Activated naive CD4-positive, alpha-beta T cell (primary cell): ENCODE measurements at places on chromosomes 6 and 20.

GRCh38 chr6:160132776-160133338 lies 11.2 kb downstream of the SLC22A1 start:
- DNase-seq: no peak

- no peak for DNase-seq
Observed at GRCh38 chr20:10012464-10012863, 22.3 kb upstream of the ANKEF1 start.

DNA sequence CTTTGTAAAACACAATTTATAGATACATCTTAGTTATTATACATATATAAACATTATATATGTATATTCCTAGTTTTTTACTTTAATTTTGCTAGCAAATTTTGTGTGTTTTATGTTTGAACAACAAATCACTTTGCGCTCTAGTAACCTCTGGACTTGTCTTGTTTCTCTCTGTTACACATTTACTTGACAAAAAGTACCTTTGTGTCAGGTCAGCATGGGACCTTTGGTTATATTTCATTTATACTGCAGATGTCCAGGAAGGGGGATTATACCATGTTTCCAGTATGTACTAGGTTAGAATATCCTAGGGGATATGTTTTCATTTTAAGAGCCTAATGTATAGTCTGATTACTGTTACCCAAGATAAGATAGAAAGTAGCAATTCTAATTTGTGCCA lies 28.5 kb upstream of the ELOVL5 start:
- no peak for DNase-seq

DNA sequence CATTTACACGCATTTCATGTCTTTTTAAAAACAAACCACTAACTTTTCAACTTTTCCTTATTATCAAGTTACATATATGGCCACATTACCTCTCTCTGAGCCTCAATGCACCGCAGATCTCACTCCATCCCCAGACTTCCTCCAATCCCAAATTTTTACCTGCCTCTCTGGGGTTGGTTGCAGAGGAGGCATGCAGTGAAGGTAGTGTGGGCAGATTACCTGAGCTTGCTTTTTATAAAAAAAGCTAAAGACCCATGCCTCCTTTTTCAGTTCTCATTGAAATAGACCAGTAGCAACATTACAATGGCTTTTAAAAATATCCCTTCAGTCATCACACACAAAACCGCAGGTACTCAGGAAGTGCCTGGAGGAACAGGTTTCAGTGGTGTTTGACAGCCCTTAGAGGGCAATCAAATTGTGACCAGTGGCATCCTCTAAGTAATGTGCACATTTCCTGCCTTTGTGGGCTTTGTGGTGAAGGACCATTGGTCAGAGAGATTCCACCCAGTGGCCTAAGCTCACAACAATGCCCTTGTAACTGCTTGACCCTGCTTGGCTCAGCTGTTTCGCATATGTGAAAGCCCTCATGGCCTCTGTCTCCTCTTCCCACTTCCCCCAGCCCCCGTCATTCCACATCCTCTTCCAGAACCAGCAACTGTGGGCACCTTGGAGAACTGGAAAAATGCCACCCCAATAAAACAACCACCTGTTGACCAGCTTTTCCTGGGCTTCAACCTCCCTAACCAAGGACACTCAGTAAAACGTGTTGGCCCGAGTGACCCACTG lies 30.2 kb upstream of the IL17A start:
- DNase-seq: no peak

DNA sequence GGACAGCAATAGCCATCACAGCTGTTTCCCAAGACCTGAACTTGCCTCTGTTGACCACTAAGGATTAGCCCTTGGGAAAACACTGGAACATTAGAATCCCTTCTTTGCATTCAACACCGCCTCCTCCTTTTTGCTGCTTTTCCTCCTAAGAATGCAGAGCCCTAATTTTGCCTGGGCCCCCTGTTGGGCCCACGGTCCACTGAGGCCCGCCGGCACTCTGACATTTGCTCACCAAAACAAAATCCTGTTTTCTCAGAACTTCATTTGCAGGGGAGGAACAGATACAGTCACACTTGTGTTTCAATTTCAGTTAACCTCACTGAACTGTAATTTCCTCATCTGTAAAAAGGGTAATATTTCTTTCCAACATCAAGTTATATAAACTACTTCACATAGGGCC lies 116.0 kb upstream of the JARID2 start:
- no peak for DNase-seq

DNA sequence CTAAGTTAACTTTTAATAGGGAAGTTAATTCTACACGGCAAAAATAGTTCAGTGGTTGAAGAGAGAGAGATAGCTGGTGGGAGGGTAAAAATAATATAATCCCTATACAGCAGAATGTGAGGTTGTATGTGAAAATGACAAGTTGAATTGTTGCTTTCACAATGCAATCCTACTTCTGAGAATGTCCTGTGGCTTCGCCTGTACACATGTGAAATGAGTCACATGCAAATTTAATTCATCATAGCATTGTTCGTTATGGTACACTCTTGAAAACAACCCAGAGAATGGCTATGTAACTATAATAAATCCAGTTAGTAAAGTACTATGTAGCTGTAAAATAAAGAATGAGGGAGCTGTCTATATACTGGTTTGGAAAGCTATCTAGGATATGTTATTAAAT lies 46.0 kb upstream of the HINT3 start:
- DNase-seq: no peak

DNA sequence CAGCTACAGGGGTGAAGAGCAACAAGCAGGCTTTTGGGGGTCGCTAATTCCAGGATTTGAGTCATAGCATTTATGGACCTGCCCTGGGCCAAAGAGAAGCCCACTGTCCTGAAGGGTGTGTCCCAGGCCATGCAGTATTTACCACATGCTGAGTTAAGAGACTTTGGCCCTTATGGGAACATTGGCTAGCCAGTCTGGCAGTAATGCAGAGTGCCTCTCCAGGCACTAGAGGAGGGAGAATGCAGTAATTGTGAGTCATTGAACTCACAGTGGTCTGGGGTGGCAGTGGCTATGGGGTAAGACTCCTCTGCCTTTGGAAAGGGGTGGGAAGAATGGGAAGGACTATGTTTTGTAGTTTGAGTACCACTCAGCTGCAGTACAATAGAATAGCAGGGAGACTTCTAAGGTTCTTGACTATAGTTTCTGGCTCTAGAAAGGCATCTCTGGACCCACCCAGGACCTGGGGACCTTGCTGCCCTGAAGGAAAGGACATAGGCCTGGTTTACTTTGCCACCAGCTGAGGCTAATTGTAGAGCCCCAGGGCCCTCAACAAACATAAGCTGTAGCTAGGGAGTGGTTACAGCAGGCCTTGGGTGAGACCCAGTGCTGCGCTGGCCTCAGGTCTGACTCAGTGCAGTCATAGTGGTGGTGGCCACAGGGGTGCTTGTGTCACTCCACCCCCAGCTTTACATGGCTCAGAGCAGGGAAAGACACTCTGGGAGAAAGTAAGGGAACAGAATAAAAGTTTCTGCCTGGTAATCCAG lies 520.9 kb downstream of the HTR1B start:
- DNase-seq: no peak

DNA sequence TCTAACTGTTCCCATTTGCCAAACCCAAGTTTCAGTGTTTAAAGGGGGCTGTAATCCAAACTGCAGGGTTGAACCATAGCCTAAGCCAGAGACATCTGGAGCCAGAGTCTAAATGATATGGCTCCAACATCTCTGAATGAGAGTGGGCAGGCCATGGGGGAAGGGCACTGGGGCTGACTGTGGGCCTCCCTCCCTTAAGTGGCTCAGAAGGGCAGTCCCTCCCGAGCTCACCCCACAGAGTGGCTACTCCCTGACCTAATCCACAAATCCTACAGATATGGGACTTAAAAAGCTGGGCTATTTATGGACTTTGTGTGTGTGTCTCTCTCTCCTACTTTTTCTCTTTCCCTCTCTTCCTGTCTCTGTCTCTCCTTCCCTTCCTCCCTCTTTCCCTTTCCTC lies 35.8 kb upstream of the AAR2 start:
- no peak for DNase-seq

DNA sequence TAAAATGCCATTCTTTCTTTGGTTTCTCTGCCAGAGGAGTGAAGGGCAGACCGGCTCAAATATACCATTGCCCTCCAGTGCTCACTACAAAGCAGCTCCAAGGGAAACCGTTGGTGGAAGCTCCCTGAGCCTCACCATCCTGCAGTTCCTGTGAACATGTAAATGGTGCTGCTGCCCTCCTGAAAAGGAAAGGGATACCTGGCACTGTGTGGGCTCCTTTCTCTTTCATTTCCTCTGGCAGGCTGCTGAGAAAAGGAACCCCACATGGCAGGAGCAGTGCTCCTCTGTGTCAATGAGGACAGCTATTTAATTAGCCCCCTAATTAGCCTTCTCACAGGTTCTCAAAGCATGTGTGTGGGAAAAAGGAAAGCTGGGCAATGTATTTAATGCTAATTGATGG lies 142.5 kb downstream of the KLHL32 start:
- no peak for DNase-seq

GRCh38 chr6:24906314-24906713 lies 29.4 kb downstream of the RIPOR2 start:
- DNase-seq: no peak

- no peak for DNase-seq
Observed at GRCh38 chr6:157498817-157499216, 117.8 kb downstream of the ZDHHC14 start.

DNA sequence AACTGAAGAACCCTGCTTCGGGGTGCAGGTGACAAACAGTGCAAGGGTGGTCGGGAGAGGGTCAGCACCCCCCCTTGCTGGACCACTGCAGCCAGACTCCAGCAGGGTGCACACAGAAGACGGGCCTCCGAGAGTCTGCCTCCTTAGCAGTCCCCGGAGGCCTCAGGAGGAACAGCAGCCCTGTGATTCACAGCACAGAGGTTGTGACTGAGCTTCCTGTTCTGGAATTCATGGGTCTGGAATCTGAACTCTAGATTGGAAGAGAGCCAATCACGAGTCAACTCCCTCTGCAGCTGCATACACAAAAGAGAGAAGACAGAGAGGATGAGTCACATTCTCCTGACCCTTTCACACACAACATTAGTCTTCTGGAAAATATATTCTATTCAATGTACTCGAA lies 249.0 kb upstream of the OPRM1 start:
- no peak for DNase-seq

GRCh38 chr20:59455402-59456341 lies 148.7 kb upstream of the PHACTR3 start:
- no peak for DNase-seq

DNA sequence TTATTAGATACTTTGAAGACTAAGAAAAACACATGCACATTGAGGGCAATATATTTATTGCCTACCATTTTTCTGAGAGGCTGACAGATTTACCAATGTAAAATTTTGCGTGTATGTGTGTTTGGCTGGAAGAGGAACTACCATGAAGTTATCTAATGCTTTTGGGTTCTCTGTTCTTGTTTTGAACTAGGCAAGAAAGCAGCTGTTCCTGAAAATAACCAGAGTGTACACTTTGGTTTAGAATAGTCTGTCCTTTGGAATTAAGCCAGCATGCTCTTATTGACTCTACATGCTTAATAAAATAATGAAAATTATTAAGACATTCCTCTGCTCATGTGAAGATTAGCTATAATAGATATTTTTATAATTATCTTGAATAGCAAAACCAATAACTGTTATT lies 129.2 kb downstream of the MYB start:
- DNase-seq: no peak

DNA sequence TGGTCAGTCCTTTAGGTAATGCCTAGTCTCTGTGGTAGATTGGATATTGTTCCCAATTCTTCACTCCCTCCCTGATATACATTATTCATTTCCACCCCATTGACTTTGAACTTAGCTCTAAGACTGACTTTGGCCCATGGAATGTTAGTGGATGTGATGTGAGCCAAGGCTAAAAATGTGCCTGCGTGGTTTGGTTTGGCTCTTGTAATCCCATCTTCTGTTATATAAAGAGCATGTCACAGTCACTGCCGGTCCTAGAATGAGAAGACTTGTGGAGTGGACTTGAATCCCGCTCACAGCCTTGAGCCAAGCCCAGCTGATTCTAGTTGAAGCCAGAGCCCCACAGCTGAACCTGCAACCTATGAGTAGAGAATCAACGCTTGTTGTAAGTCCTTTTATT lies 23.6 kb upstream of the DNAAF9 start:
- no peak for DNase-seq

DNA sequence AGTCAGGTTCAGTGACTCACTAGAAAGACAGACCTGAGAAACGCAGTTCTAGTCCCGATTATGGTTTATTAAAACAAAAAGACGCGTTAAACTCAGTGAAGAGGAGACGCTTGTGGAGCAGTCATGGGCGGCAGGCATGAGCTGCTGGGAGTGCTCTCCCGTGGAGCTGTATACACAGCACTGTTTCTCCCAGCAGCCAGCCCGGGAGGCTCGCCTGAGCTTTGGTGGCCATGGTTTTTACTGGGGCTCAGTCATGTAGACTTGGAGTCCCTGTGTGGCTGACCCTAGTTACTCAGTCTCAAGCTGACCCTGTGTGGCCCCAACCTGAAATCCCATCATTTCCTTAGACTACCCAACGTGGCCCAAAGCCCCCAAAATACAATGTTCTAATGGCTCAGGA lies 41.2 kb upstream of the BHLHE23 start:
- no peak for DNase-seq

- no peak for DNase-seq
Observed at GRCh38 chr20:62975251-62975760, 22.8 kb downstream of the SLC17A9 start.

GRCh38 chr6:105402090-105402938 lies 568 bp downstream of the PREP start:
- no peak for DNase-seq

- no peak for DNase-seq
Observed at GRCh38 chr20:33263784-33264183, 19.2 kb upstream of the BPIFB1 start.

GRCh38 chr20:39269493-39270217 lies 307.5 kb downstream of the DHX35 start:
- no peak for DNase-seq

- no peak for DNase-seq
Observed at GRCh38 chr6:67897998-67898607, 737.0 kb upstream of the ADGRB3 start.

DNA sequence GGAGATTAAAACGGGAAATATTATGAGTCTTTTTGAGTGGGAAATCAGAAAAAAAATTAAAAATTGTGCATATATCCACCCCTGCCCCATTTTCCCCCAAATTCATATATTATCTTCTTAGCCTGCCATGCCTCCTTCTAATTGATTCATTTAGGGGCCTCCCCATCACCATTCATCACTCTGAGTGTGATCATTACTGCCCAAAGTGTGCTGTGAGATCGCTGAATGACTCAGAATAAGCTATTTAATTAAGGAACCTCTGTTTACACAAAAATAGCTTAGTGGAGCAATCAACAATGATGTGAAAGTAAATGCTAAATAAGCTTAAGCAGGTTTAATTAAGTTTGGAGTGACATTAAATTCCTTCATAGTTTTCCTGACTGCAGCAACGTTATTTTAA lies 645.5 kb downstream of the GRIK2 start:
- no peak for DNase-seq

- DNase-seq: no peak
Observed at GRCh38 chr6:17602888-17603287, 2.8 kb downstream of the FAM8A1 start.

- DNase-seq: no peak
Observed at GRCh38 chr20:51496964-51497363, 45.6 kb downstream of the NFATC2 start.

DNA sequence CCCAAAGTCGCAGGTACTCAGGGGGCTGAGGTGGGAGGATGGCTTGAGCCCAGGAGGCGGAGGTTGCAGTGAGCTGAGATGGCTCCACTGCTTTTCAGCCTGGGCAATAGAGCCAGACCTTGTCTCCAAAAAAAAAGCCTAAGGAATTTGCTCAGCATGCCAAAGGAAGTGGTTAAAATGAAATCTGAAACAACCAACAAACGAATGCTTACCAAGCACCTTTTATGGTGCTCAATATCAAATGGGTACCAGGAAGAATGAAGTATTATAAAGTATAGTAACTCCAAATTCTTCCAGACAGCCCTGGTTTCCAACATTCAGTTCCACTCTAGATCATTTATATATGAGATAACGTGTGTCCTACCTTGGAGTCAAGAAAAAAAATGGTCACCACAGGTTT lies 14.0 kb downstream of the GMDS start:
- DNase-seq: no peak
